ENCODE measurements at places on chromosomes 6 and 20. TPM values are rescaled to one million over a fixed set of nuclear protein-coding genes. Genes with fewer than 3 reads are reported as not detected.

Gene CDH4
- total RNA-seq: not detected

Gene PNPLA1
- total RNA-seq: not detected

Gene SPATS1
- total RNA-seq: 2.2 TPM

Gene EYA4
- total RNA-seq: 4.2 TPM

Gene SOBP
- 6.9 TPM for total RNA-seq

Gene FNDC11
- total RNA-seq: 1.2 TPM

Gene GINS1
- 1.8 TPM for total RNA-seq

Gene TLDC2
- total RNA-seq: 0.31 TPM

Gene UBD
- not detected for total RNA-seq

Gene PACRG
- total RNA-seq: 3.1 TPM

Gene GUCA1A
- not detected for total RNA-seq
